HT1080 (cell line): ENCODE measurements at places on chromosomes 6 and 20.

DNA sequence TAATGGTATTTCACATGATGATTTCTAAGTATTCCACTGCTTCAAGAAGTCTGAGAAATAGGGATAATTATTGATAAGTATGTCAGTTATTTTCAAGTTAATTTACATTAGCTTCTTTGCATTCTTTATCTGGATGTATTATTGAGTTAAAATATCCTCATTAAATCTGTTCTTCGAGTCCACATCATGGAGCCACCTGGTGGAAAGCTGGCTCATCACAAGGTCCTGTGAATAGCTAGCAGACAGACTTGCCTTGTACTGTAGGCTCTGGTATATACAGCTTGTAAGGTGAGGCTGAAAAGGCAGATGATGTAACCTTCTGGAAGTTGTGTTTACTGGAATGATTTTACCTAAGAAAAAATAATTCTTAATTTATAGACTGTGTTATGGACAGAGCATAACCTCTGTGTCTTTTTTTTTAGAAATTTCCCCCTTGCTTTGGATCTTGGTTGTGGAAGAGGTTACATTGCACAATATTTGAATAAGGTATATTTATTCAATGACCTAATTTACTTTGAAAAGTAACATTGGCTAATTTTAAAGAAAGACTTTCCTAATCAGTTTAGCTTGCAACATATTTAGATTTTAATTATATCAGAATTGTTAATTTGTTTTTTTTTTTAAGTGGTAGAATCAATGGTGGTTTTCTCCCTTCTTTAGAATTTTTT, 3.5 kb downstream of the NDUFAF5 start:
- peak; percentile 48 for DNase-seq

GRCh38 chr6:90021711-90022110, 127.4 kb downstream of the GJA10 start:
- no peak for DNase-seq

DNA sequence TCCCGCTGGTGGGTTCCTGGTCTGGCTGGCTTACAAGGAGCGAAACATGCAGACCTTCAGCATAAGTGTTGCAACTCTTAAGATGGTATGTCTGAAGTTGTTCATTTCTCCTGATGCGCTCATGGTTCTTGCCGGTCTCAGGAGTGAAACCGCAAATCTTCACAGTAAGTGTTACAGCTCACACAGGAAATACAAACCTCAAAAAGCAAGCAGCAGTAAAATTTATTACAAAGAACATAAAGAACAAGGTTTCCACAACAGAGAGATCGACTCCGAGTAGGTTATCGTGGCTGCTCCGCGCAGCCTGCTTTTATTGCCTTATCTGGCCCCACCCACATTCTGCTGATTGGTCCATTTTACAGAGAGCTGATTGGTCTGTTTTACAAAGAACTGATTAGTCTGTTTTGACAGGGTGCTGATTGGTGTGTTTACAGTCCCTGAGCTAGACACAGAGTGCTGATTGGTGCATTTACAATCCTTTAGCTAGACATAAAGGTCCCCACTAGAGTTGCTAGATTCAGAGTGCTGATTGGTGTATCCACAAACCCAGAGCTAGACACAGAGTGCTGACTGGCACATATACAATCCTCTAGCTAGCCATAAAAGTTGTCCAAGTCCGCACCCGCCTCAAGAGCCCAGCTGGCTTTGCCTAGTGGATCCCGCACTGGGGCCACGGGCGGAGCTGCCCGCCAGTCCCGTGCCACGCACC, 39.2 kb downstream of the TRIM27 start:
- DNase-seq = peak; percentile 41

DNA sequence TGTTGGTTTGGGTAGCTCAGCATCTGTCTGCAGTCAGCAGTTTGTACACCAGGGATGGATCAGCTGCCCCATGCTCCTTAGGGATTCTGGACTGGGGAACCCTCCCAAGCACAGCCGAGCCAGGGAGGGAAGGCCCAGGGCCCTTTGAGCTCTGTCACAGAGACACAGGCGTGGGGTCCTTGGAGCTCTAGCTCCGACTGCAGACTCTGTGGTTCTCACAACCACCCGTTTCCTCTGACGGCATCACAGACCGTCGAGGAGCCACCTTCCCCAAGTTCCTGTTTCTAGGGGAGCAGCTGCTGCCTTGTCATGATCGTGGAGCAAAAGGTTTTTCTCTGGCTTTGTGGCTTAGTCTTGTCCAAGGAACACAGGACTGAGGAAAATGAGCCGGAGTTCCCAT, at the start of gene SLA2:
Gene SLA2 (minus strand): TSS at position 199 of the 400 bp plus-strand sequence. CDS start 4,861 bp downstream, outside the sequence.
- no peak for DNase-seq

GRCh38 chr6:1610497-1611321, 994 bp downstream of the FOXC1 start:
- peak; percentile 32 for DNase-seq

DNA sequence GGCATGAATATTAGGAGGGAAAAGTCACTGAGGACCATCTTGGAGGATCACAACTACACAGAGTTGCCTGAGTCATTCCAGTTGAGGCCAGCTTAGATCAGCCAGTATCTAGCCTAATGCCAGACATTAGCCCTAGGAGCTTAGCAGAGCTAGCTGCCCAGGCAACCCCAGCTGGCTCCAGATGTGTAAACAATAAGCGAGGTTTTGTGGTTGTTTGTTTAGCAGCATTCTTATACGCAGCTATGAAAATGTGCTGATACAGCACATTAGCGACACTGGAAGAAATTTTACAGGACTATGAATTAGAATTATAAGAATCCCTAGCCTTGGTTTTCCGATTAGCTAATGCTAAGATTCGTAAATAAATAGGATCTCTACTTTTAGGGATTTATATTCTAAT, 59.3 kb downstream of the BTBD3 start:
- DNase-seq = no peak

DNA sequence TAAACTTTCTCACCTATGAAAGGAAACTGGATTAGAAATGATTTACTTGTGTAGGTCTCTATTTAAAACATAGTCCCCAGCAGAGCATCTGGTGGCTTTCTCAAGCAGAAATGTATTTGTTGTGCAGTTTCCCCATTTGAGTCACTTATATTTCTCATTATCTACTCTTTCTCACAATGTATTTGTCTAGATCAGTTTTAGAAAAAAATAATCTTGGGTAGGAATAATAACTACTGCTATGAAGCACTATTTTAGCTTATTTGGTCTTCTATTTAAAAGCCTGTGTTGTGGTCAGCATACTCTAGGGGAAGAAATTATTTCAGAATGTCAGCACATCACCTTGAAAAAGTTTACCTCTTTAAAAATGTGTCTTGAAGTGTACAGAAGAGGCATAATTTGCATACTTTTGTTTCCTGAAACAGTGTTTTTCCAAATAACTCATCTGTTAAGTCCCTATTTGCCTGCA, 60.9 kb upstream of the PRL start:
- DNase-seq = no peak

- DNase-seq = peak; percentile 61
Measured at GRCh38 chr6:1554476-1555310, 55.0 kb upstream of the FOXC1 start.

- DNase-seq = no peak
Measured at GRCh38 chr20:10662661-10663458, 10.9 kb downstream of the JAG1 start.

DNA sequence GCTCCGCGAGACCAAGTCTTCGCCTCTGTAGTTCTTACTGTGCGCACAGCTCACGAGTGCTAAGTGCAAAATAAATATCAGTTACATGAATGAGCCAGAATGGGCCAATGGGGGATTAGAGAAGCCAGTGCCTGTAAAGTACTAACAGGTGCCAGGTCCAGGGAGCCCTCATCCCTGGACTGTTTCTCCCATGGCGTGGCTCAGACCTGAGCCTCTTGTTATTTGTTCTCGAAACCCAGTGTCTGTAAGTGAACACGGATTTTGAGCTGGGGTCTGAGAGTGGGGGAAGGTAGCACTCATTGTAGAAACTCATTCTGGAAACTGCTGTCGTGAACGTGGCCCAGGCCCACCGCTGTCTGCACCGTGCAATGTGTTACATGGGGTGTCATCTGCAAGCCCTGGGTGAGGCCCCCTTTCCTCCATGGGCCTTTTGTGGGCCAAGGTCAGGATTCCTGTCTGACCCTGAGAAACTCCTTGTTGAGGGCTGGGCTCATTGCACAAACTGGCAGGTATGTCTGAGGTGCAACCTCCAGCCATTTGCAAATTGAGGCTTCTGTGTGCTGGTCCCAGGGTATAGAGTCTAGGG, 154.7 kb downstream of the SYCP2 start:
- no peak for DNase-seq

GRCh38 chr20:5511930-5512329, 195.2 kb upstream of the PROKR2 start:
- DNase-seq = no peak

DNA sequence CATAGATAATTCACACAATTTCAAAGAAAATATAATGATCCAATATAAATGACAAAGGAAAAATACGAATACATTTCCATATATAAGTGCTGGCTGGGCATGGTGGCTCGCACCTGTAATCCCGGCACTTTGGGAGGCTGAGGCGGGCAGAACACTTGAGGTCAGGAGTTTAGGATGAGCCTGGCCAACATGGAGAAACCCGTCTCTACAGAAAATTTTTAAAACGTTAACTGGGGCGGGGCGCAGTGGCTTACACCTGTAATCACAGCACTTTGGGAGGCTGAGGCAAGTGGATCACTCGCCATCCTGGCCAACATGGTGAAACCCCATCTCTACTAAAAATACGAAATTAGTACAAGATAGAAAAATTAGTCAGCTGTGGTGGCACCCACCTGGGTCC, 14.9 kb upstream of the MAPK13 start:
- DNase-seq = no peak

DNA sequence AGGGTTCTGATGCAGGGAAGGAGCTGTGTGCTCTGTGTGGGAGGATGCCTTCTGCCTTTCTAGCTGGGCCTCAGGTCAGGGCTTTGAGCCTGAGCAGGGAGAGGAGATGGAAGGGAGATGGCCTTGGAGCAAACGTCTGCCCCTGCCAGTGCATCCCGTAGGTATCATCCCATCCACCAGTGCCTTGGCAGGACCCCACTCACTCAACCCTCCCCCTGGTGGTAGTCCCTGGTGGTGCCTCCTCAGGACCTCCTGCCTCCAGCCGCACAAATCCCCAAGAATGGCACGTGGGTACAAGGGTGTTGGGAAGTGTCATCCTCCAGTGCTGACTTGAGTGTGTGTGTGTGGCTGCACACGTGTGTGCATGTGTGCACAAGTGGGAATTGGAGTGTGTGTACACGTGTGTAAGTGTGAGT, 23.1 kb upstream of the MICB start:
- no peak for DNase-seq

GRCh38 chr20:44773070-44773829, 27.6 kb downstream of the KCNK15 start:
- DNase-seq = no peak

DNA sequence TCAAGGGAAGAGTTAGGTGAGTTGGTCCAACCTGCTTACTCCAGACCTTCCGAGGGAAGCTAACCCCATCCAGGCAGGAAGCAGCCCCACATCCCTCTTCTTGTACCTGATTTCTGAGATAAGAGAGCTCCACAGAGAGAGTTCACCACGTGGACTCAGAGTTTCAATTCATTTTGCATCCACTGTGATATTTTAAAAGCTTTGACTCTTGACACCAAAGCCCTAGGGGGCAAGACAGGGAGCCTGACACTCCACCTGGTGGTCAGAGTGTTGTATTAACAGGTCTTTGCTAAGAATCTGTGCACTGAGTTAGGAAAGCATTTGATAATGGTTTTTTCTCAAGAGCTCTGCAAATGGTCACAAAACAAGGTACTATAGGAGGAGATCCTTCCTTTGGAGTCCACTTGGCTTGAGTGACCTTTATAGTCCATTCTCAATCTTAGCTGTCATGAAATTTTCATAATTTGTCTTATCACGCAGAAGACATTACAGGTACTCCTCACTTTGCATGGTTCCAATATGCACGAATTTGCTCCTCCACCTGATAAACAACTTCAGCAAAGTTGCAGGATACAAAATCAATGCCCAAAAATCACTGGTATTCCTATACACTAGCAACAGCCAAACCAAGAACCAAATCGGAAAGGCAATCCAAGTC, 56.2 kb upstream of the RIPOR2 start:
- DNase-seq = no peak

DNA sequence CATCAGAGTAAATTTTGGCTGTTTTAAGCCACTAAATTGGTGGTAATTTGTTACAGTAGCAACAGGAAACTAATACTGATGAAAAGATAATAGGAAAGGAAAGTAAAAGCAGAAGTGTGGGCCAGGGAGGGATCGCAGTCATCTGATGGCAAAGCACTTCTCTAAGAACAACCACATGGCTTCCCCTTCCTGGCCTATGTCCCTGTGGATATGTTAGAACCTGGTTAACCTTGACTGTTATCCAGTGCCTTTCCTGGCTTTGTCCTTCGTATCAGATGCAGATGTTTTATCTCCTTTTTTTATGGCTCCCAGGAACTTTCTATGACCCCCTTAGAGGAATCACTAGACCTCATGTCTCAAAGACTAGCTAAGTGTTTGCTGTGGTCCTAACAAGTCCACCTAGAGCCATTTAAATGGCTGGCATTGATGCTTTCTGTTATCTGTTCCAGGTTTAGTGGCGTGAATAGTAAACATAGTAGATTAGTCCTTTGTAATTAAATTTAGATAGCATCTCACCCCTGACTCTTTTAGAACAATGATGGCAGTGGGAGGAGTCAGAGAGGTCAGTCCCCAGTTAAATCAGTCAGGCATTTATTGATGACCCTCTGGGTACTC, 79.2 kb upstream of the PHACTR2 start:
- no peak for DNase-seq

DNA sequence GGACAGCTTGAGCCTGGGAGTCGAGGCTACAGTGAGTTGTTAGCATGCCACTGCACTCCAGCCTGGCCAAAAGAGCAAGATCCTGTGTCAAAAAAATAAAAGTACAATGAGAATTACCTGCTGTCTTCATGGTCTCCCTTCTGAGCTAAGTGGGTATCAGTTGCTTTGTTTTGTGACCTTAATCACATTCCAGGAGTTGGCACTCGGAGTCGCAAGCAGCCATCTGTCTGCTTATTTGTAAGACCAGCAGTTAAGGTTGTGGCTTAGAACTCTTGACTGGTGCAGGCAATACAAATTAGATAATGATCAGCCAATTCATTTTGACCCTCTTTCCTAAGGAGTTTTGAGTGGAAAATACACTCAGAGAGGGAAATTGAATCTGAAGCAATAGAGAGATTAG, 114.0 kb downstream of the MYO6 start:
- no peak for DNase-seq

- no peak for DNase-seq
Measured at GRCh38 chr6:150937132-150937906, 71.8 kb downstream of the MTHFD1L start.

- no peak for DNase-seq
Measured at GRCh38 chr6:95998133-95998532, 17.6 kb upstream of the FUT9 start.

GRCh38 chr20:32354592-32355416, 3.3 kb upstream of the ASXL1 start:
- peak; percentile 70 for DNase-seq

GRCh38 chr6:30767158-30767943, 23.0 kb upstream of the IER3 start:
- DNase-seq = no peak

GRCh38 chr6:144510859-144511258, 225.7 kb downstream of the UTRN start:
- no peak for DNase-seq

GRCh38 chr20:63567386-63568169, 6.5 kb downstream of the HELZ2 start:
- DNase-seq = peak; percentile 33
